Keratinocyte (primary cell): ENCODE measurements at places on chromosomes 16 and 17.

DNA sequence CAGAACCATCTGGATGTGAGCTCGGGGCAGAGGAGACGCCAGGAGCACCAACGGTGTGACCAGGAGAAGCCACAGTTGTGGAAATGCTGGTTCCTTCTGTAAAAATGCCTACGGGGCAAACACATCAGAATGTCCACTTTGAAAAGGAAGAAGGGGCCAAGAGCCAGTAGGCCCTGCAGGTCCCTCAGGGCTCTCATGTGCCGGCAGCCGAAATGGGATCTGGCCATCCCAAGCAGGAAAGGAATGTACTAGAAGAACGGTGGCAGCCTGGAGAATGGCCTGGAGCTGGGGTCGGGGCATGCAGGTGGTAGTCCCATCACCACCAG lies 162.1 kb upstream of the PLCG2 start:
- H3K27me3 ChIP-seq = no peaks in the 10 kb centered on the region
- no peak for DNase-seq
- peaks cover 44% of the 10 kb centered on the region for H3K36me3 ChIP-seq
- no peak overlapping the region for H3K27ac ChIP-seq

DNA sequence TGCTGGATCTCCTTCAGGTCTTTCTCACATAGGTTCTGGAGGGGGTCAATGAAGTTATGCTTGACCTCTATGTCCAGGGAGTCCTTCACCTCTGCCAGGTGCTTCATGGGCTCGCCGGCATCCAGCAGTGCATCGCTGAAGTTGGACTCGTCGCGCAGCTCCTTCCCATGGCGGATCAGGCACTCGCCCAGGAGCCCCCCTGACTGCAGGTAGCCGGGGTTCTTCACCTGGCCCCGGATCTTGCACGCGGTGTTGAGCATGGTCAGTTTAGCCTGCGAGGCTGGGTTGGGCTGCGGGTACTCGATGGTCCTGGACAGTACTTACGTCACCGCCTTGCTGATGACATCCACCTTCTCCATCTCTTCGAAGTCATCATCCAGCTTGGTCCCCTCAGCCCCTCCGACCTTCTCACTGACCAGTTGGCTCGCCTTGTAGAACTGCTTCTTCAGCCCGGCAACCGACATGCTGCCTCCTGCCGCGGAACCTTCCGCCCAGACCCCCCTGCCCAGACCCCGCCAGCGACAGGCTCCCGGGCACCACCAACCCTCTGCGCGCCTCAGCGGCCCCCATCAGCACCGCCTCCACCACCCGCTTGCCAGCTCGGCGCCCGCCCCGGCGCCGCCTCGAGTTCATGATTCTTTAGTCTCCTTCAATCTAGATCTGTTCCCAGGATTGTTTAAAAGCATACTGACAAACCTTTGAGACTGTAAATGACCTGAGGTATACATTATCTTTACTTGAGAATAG lies 99.8 kb downstream of the KPNA2 start:
- H3K4me1 ChIP-seq = no peaks in the 10 kb centered on the region
- no peak overlapping the region for H3K4me3 ChIP-seq
- H3K36me3 ChIP-seq = no peaks in the 10 kb centered on the region
- DNase-seq = no peak
- no peaks in the 10 kb centered on the region for H3K27me3 ChIP-seq

DNA sequence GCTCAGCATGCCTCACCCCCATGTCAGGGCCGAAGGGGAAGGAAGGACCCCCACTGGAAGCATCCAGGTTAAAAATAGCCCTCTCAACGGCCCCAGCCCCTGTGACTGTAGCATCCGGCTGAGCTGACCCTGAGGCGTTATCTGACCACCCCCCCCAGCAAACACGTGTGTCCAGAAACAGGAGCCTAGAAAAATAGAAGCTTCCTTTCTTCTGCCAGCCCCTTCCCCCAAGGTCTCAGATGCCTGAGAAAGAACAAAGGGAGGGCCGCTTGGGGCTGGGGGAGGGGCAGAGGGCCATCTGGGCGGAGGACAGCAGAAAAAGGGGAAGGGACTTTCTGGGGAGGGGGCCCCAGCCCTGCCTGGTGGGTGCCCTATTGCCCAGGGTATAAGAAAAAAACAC lies 55.8 kb downstream of the ACTG1 start:
- H3K36me3 ChIP-seq = no peaks in the 10 kb centered on the region
- DNase-seq = no peak
- no peaks in the 10 kb centered on the region for H3K27me3 ChIP-seq
- no peaks in the 10 kb centered on the region for H3K4me1 ChIP-seq
- no peak overlapping the region for H3K4me3 ChIP-seq
- H3K27ac ChIP-seq = no peak overlapping the region

DNA sequence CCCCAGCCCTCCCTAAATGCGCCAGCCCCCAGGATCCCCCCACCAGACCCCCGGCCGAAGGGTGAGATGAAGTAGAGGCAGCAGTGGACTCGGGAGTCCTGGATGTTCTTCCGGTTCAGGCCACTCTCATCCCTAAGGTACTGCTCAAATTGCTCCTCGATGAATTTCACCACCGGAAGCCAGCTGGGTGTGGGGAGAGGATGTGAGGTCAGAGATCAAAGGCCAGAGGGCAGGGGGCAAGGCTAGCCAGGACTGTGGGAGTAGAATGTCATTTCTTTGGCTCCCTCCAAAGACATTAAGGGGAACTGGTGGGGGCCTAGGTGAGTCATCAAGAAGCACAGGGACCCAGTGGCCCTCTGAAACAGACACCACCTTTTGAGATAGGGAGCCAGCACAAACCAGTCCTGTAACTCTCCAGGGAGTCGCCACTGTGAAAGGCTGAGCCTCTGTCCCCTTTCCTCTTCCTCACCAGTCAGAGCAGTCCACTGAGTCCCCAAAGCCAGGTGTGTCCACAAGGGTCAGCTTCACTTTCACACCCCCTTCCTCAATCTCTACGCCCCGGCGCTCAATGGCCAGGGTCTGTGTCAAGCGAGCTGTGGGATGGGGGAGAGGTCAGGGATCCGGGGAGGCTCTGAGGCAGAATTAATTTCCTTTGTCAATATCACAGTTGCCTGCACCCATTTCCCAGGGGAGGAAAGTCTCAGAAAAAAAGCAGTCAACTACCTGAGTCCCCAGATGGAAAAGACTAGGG lies 895 bp downstream of the SEPTIN1 start:
- H3K36me3 ChIP-seq = no peaks in the 10 kb centered on the region
- no peak for DNase-seq
- no peak overlapping the region for H3K27ac ChIP-seq
- H3K27me3 ChIP-seq = no peaks in the 10 kb centered on the region
- H3K4me3 ChIP-seq = no peak overlapping the region
- peaks cover 9% of the 10 kb centered on the region for H3K4me1 ChIP-seq

DNA sequence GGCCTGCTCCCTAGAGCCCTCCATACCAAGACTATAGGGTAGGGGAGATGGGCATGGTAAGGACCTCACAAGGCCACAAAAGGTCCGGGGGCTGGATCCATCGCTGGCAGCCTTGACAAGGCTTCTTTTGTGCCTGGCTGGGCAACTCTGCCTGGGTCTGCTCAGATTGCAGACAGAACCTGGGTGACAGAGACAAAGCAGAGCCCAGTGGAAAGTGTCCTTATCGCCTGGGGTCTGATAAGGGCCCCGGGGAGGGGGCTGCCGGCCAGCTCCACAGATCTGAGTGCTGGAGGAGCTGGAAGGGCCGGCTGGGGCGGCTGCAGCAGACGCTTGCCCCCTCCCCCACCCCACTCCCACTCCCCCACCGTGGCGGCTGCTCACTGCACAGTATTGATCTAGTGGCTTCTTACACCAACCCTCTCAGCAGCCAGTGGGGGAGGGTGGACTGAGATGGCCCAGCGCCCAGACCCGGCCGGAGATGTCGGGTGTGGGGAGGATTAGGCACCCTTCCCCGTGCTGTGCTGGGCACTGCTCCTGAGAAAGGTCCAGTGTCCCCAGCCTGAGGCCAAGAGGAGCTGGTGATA lies 7.2 kb downstream of the MMP15 start:
- H3K4me1 ChIP-seq = no peaks in the 10 kb centered on the region
- no peaks in the 10 kb centered on the region for H3K27me3 ChIP-seq
- DNase-seq = no peak
- peaks cover 3% of the 10 kb centered on the region for H3K36me3 ChIP-seq

GRCh38 chr17:58148609-58149008 lies 425 bp downstream of the OR4D1 start:
- H3K36me3 ChIP-seq = no peaks in the 10 kb centered on the region
- DNase-seq = no peak
- H3K27me3 ChIP-seq = peaks cover 21% of the 10 kb centered on the region
- H3K4me3 ChIP-seq = no peak overlapping the region
- no peaks in the 10 kb centered on the region for H3K4me1 ChIP-seq

DNA sequence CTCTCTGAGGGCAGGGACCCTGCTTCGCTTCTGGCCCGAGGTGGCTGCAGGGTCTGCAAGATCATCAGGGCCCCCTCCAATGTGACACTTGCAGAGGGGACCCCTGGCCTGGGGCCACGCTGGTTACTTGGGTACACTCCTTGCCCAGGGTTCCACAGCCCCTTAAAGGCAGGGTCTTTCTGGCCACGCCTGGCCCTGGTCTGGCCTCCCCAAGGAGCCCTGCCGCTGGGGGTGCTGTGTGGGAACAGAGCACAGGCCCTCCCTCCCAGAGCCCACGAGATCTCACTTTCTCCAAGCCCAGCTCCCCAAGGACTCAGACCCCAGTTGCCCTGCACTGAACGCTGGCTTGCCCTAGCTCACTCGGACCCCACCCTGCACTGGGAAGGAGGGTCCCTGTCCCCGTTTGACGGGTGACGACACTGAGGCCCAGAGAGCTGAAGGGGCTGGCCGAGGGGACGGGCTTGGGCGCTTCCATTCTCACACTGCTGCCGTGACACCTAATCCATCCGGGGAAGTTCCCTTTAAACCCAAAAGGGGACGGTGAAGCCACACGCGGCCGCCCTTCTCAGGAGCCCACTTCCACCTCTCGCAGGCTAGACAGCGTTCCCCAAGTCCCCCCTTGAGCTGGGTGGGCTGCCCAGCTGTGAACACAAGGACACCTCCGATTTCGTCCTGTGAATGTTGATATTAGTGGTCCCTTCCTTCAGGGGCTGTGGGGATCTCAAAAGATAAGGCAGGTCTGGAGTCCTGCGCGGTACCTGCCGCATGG lies 26.9 kb upstream of the OSGIN1 start:
- no peak overlapping the region for H3K27ac ChIP-seq
- peaks cover 1% of the 10 kb centered on the region for H3K36me3 ChIP-seq
- H3K4me1 ChIP-seq = peaks cover 8% of the 10 kb centered on the region
- H3K27me3 ChIP-seq = no peaks in the 10 kb centered on the region

DNA sequence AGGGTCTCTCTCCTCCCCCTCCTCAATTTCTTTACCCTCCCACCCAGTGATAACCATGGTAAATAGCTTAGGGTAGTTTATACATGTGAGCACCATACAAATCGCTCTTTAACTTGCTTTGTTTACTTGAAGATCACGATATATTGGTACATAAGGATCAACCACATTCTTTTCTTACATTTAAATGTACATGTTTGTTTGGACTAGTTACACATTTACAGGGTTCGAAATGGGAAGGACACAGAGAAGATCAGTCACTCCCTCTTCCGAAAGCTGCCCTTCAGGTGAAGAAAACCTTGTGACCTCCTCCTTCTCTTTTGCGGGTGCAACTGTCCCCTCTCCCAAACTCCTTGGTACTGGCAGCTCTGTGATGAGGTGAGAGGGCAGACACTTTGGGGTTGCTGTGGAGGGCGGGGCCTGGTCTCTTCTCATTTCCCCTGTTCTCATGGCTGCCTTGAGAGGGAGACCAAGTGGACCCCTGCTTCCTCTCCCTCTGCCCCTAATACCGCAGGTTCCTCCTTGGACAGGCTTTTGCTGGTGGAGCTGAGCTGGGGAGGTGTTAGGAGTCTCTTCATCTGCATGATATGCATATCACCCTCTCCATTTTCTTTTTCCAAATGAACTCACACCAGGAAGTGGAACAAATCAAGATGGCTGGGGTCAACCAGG lies 4.7 kb upstream of the PIK3R6 start:
- no peak overlapping the region for H3K27ac ChIP-seq
- no peak for DNase-seq
- no peaks in the 10 kb centered on the region for H3K4me1 ChIP-seq
- H3K27me3 ChIP-seq = no peaks in the 10 kb centered on the region
- H3K4me3 ChIP-seq = no peak overlapping the region

DNA sequence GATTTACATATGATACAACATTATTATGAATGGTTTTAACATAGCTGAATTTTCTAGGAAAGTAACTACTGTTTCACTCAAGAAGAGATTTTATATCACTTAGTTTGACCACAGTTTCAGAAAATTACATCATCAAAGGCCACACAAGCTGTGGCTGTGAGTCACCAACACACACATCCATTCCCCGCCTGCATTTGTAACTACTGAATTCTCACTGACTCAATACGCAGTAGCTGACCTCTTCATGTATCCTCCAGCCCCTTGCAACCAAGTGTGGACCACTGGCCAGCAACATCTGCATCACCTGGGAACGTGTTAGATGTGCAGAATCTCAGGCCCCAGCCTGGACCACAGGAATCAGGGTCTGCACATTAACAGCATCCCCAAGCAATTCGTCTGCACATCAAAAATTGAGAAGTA lies 197.6 kb downstream of the XYLT1 start:
- peak; percentile 38 for DNase-seq
- no peaks in the 10 kb centered on the region for H3K36me3 ChIP-seq
- peaks cover 19% of the 10 kb centered on the region for H3K4me1 ChIP-seq
- no peak overlapping the region for H3K4me3 ChIP-seq
- peak overlapping the region; percentile 49 for H3K27ac ChIP-seq

- H3K27me3 ChIP-seq = no peaks in the 10 kb centered on the region
- no peak overlapping the region for H3K27ac ChIP-seq
- H3K4me1 ChIP-seq = no peaks in the 10 kb centered on the region
- peaks cover 10% of the 10 kb centered on the region for H3K36me3 ChIP-seq
- DNase-seq = no peak
Measured at GRCh38 chr17:67980456-67980855, 15.8 kb downstream of the C17orf58 start.

GRCh38 chr17:2183346-2183745 lies 120.2 kb downstream of the SMG6 start:
- no peak for DNase-seq
- H3K27ac ChIP-seq = no peak overlapping the region
- H3K4me3 ChIP-seq = no peak overlapping the region
- no peaks in the 10 kb centered on the region for H3K4me1 ChIP-seq

DNA sequence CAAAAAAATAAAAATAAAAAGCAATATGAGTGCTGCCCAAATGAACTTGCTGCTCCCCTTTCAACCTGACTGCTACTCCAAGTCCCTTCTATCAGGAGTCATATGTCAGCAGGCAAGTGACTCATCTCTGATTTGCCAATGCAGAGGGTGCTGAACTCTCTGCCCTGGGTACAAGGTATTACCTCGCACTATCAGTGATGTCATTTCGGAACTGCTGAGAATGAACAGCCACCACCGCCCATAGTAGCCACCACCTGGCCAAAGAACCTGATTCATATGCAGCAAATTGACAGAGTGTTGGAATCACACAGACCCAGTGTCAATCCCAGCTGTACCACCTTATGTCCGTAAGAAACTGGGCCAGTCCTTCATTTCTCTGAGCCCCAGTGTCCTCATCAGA lies 31.2 kb downstream of the LYRM9 start:
- no peak for DNase-seq
- no peak overlapping the region for H3K4me3 ChIP-seq
- H3K36me3 ChIP-seq = no peaks in the 10 kb centered on the region
- no peaks in the 10 kb centered on the region for H3K4me1 ChIP-seq
- no peak overlapping the region for H3K27ac ChIP-seq
